CD4-positive, alpha-beta T cell treated with Interferon gamma for 1 hour (primary cell): ENCODE measurements at places on chromosomes 5 and 9.

- no peak for DNase-seq
Observed at GRCh38 chr9:7313389-7313788, 486.2 kb downstream of the DMAC1 start.

GRCh38 chr5:157987259-157987658, 128.3 kb upstream of the CLINT1 start:
- DNase-seq = no peak

GRCh38 chr5:1885868-1886845, 3.4 kb upstream of the IRX4 start:
- no peak for DNase-seq

GRCh38 chr5:10578293-10578665, 14.4 kb downstream of the ANKRD33B start:
- DNase-seq = no peak

DNA sequence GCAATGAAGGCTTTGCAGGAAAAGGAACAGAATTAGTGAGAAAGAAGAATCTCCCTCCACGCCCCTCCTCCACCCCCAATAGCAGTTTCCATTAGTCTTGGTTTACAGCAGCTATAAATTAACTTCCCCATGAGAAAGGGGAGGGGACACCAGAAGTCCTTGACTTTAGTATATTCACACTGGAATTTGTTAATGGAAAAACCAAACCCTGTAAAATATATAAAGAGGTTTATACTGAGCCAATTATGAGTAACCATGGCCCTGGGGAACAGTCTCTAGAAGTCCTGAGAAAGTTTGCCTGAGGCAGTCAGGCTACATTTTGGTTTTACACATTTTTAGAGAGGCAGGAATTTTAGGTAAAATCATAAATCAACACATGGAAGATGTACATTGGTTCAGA, 88.5 kb downstream of the ALDH1A1 start:
- DNase-seq = no peak
